CD4-positive, alpha-beta T cell treated with Interleukin-17A for 1 hour (primary cell): ENCODE measurements at places on chromosomes 5 and 9.

GRCh38 chr5:6394429-6395101 is 16.2 kb upstream of the MED10 start:
- no peak for DNase-seq

DNA sequence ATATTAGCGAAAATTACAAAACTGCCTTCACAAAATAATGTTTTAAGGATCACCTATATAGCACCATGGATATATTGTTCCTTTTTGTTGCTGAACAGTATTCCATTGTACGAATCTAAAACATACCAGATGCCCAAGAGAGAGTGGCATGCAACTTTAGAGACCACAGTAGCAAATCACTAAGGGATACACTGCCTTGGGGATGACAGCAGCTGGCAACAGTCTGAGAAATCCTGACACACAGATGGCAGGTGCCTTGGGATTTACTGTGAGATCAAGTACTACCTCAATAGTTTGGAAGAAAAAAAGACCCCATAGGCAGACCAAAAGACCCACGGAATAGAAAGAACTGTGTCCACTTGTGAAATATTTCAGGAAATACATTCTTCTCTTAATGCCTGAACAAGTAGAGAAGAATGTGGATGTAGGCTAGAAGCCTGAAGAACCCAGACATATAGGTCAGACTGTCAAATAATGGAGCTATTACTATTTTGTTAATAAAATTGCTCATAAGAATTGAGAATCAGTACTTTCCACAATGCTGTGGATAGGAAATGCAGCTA is 53.4 kb downstream of the PLPP1 start:
- no peak for DNase-seq

DNA sequence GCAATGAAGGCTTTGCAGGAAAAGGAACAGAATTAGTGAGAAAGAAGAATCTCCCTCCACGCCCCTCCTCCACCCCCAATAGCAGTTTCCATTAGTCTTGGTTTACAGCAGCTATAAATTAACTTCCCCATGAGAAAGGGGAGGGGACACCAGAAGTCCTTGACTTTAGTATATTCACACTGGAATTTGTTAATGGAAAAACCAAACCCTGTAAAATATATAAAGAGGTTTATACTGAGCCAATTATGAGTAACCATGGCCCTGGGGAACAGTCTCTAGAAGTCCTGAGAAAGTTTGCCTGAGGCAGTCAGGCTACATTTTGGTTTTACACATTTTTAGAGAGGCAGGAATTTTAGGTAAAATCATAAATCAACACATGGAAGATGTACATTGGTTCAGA is 88.5 kb downstream of the ALDH1A1 start:
- no peak for DNase-seq

DNA sequence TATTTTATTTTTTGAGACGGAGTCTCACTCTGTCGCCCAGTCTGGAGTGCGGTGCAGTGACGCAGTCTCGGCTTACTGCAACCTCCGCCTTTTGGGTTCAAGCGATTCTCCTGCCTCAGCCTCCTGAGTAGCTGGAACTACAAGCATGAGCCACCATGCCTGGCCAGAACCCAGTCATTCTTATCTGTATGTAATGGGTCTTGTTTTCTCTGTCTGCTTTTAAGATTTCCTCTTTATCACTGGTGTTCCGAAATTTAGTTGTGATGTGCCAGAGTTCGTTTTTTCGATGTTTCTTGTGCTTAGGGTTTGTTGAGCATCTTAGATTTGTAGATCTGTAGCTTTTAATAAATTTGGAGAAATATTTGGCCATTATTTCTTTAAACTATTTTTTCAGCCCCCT is 19.2 kb downstream of the SLC25A25 start:
- DNase-seq, result no peak

DNA sequence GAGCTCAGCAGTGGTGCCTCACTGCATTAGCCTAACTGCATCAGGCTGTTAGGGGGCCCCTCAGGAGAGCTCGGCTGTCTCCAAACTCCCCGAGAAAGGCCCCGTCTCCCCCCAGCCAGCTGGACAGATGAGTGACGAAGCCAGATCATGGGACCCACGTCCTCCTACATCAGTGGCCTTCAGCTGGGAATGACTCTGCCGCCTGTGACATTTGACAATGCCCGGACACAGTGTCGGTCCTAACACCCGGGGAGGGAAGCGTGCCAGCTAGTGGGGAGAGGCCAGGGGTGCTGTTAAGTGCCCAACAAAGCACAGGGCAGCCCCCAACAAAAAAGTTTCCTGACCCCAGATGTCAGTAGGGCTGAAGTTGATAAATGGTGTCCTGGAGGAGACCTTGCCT is 375.2 kb upstream of the IRX2 start:
- no peak for DNase-seq

DNA sequence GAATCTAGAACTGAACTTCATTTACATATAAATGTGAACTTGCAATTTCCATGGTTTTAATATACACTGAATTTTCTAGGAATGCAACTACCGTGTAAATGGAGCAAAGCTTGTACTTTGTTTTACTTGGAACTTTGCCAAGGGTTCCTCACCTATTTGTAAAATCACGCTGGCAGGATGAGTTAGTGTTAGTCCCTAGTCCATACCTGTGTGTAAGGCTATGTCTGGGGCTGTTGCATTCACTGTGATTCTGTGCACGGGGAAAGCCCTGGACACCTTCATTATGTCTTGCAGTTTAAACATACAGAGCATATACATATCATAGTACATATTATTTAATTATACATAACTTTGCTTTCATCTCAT is 119.9 kb downstream of the PAX5 start:
- no peak for DNase-seq

DNA sequence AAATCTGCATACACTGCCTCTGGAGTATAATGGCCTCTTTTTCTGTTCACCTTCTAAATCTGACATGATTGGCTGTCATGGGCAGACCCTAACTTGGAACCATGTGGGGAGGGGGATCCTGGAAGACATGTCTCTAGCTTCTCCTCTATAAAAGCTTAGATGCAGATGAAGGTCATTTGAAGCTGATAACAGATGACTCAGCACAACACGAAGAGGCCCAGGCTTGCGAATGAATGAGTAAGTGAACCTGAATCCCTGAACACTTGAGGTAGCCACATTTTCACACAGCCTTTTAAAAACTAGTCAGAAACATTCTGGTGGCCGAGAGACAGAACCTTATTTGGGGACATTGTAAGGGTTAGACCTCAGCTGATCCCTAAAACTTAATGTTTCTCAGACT is 282.6 kb downstream of the ELAVL2 start:
- DNase-seq, result no peak

DNA sequence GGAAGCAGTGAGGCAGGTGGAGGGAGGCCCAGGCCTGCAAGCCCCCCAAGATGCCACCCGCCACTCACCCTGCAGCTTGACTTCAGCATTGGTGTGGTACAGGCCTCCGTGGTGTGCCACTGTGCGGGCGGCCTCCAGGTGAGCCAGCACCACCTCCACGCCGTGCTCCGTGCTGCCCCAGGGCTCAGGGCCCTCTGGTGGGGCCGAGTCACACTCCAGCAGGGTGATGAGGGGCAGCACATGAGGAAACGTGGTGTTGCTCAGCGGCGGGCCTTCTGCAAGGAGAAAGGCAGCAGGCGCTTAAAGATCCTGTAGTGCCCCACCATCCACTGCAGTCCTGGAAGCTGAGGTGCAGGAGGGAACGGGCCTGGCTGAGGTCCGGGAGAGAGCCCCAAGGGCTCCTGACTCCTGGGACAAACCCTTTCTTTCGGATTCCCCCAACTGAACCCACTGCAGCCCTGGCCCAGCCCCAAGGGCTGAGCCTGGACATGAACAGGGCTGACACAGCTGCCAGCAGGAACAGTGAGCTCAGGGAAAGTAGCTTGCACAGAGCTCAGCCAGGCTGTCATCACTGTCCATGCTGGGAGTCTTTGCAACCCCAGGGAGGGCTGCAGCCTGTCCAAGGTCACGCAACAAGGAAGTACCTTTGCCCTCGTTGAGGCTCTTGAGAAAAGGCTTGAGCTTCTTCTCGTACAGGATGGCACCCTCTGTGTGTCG is 4.7 kb upstream of the TOR2A start:
- DNase-seq, result no peak

DNA sequence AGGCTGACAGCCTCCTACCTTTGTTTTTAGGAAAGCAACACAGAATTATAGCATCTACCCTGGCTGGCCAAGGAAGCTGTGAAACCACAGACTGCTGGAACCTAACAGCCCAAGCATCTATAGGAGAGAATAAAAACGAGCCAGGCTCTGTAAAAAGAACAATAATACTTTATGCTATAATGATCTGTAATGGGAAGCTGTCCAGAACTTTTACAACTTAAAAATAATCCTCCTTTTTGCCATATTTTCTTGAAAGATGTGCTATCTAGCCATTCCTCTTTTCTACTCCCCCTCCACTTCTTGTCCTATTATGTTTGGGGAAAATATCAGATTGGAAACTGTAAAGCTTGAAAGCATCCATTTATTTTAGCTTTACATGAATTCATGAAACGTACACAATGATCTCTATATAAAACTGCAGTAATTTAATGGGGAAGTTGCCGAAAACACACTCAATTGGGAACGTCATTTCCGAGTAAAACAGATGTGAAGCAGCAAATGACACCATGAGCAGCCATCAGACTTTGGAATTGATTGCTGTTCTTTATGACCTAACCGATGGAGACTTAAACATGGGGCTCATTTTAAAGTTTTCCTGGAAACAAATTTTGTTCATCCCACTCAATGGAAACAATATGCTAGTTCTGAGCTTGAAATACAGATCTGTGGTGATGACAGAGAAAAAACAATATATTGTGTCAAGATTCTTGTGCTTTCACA is 450.3 kb upstream of the CLINT1 start:
- DNase-seq, result no peak

DNA sequence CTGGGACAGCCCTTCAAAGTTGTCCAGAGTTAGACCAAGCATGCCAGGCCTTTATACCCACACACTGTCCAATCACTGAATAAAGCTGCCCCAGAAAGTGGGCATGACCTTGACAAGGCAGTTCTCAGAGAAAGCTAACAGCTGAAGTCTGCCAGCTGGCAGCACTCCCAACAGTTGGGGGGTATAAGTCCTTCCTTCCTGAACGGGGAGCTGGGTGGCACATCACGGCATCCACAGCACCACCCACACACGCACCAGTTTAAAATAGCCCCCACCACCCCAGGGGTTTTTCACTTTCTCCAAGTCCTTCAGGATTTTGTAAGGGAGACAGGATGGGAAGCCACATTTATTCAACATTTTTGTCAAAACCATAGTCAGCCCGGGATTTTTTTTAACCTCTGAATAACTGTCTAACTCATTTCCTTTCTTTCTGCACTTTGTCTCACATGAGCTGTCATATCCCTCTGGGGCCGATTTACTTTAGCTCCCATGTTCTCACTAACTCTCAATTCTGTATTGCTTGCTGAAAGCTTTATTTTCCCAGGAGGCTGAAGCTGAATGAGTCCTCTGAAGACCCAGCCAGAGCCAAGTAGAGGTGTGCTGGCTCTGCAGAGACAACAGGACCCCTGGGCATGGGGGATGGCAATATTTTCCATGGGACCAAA is 15.4 kb downstream of the FAM81B start:
- DNase-seq, result no peak

- no peak for DNase-seq
These were observed 407.2 kb upstream of the PIK3R1 start for GRCh38 chr5:67808340-67808739.

- DNase-seq, result no peak
These were observed 200.9 kb downstream of the GDNF start for GRCh38 chr5:37638897-37639296.

DNA sequence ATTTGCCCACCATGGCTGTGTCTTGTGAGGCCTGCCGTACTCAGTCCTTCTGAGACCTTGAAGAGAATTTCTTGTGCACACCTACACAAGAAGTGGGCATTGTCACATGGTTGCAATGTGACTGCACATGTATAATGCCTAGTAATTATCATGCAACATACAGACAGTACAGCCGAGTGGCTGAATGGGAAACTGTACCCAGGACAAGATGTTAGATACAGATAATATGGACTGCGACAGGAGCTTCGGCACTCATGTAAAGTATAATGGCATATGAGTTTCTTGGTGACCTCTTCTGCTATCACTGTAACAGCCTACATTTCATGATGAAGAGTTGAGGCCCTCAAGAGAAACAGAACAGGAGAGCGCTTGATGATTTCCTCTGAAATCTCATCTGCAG is 4.8 kb upstream of the PRKACG start:
- no peak for DNase-seq

GRCh38 chr5:75571547-75571946 is 39.7 kb upstream of the ANKDD1B start:
- DNase-seq, result no peak

GRCh38 chr9:18726546-18726945 is 252.6 kb downstream of the ADAMTSL1 start:
- DNase-seq, result no peak

GRCh38 chr5:73603998-73604397 is 22.0 kb upstream of the ARHGEF28 start:
- peak; percentile 4 for DNase-seq

- no peak for DNase-seq
These were observed 252.9 kb downstream of the MLLT3 start for GRCh38 chr9:20369391-20369790.

DNA sequence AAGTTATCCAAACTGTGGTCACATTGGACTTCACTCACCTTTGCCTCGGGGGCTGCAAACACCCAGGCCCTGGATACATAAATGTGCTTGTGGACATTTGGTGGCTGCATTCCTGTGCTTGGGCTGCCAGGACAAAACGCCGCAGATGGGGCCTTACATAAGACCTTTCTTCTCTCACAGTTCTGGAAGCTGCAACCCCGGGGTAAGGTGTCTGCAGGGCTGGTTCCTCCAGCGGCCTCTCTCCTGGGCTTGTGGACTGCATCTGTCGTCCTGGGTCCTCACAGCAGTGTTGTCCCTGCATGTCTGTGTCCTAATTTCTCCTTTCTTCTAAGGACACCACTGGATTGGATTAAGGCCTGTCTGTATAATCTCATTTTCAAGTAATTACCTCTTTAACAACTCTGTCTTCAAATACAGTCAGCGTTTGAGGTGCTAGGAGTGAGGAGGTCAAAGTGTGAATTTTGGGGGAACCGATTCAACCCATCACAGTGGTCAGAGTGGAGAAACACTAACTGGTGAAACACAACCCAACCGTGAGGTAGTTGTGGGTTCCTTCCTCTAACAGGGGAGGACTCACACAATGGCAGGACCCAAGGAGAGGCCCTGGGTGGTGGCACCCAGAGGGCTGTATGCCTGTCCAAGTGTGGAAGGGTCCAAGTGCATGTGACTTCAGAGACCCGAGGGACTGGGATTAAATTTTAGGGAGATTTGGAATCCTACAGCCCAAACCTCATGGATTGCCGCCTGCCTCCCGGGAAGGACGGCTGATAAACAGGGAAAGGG is 415.6 kb downstream of the IRX2 start:
- DNase-seq, result no peak
